Upper lobe of right lung (tissue), 1 donor: ENCODE measurements at places on chromosomes 7 and 10.

DNA sequence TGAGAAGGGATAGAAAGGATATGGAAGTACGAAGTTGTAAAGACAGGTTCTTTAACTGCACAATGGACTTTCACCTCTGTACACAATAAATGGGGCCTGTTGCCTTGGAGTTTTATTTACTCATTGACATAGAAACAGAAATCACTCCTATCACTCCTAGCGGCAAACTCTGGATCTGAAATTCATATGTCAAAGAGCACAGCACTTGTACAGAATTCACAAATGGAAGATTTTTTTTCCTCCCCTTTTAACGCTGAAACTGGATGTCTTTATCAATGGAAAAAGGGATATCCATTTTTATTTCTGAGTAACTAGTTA is 18.2 kb downstream of the NT5C3A start:
- no peaks in the 10 kb centered on the region for H3K36me3 ChIP-seq
- no peak overlapping the region for H3K4me3 ChIP-seq
- no peaks in the 10 kb centered on the region for H3K27me3 ChIP-seq

DNA sequence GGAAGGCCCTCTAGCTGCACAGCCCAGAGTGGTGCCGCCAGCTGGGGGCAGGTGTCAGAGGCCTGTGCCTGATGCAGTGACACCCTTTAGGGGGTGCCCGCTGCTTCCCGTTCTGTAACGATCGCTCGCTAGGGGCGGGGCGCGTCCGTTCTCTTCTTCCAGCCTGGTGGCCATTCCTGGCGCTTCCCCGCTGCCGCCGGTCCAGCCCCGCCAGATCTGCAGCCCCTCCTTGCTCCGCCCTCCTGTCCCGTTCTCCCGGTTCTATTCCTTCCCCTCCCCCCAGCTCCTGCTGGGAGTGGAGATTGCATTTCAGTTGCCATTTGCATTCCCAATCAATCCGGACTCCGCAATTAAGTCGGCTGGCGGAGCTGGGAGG is 39.2 kb downstream of the AGAP3 start:
- no peaks in the 10 kb centered on the region for H3K27me3 ChIP-seq
- peak overlapping the region; percentile 19 for H3K4me3 ChIP-seq
- no peaks in the 10 kb centered on the region for H3K4me1 ChIP-seq
- H3K27ac ChIP-seq = no peak overlapping the region
- peaks cover 80% of the 10 kb centered on the region for H3K36me3 ChIP-seq
- DNase-seq = no peak

- no peak for DNase-seq
- no peaks in the 10 kb centered on the region for H3K4me1 ChIP-seq
- H3K27ac ChIP-seq = no peak overlapping the region
- no peaks in the 10 kb centered on the region for H3K27me3 ChIP-seq
- no peaks in the 10 kb centered on the region for H3K36me3 ChIP-seq
These were observed 86.7 kb downstream of the VWDE start for GRCh38 chr7:12316925-12317324.

DNA sequence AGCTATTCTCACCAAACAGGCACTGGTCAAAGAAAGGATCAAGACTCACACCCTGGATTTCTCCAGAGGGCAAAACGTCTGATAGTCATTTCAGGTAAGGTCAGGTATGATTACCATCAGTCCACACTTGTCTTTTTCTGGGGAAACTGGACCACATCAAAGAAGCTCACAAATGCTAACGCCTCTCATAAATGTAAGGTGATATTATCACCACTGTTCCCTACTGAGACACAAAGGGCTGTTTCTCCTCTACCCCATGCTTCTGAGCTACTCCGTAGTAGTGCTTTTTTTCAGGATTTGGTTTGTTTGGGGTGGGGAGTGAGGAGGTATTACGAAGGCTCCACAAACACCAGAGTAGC is 51.6 kb downstream of the CREB3L2 start:
- no peaks in the 10 kb centered on the region for H3K27me3 ChIP-seq
- no peak for DNase-seq
- H3K4me3 ChIP-seq = no peak overlapping the region
- no peak overlapping the region for H3K27ac ChIP-seq
- peaks cover 25% of the 10 kb centered on the region for H3K4me1 ChIP-seq

DNA sequence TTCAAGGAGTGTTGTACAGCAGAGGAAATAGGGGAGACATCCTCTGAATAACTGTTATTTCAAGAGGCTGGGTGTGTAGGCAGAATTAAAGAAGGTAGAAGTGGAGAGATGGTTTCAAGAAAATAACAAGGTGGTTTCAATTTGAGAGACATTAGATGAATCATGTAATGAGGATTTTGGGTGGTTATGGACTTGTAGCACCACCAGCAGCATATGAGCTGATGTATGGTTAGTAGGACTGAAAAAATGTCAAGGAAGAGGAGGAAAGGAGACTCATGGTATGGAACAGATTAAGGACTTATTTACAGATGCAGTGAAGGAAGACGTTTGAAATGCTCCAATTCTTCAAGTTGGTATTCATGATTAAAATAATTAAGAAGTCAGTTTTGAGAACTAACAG is 166.2 kb downstream of the EXOC4 start:
- no peak overlapping the region for H3K27ac ChIP-seq
- no peaks in the 10 kb centered on the region for H3K36me3 ChIP-seq
- H3K4me1 ChIP-seq = no peaks in the 10 kb centered on the region
- no peak overlapping the region for H3K4me3 ChIP-seq
- no peaks in the 10 kb centered on the region for H3K27me3 ChIP-seq
- DNase-seq = no peak

- no peak overlapping the region for H3K4me3 ChIP-seq
- H3K27me3 ChIP-seq = no peaks in the 10 kb centered on the region
- H3K4me1 ChIP-seq = peaks cover 28% of the 10 kb centered on the region
- no peak for DNase-seq
- no peaks in the 10 kb centered on the region for H3K36me3 ChIP-seq
These were observed 79.0 kb upstream of the HABP2 start for GRCh38 chr10:113473851-113474250.

- no peak overlapping the region for H3K4me3 ChIP-seq
- no peaks in the 10 kb centered on the region for H3K36me3 ChIP-seq
These were observed 7.5 kb upstream of the MAT1A start for GRCh38 chr10:80296942-80297341.

DNA sequence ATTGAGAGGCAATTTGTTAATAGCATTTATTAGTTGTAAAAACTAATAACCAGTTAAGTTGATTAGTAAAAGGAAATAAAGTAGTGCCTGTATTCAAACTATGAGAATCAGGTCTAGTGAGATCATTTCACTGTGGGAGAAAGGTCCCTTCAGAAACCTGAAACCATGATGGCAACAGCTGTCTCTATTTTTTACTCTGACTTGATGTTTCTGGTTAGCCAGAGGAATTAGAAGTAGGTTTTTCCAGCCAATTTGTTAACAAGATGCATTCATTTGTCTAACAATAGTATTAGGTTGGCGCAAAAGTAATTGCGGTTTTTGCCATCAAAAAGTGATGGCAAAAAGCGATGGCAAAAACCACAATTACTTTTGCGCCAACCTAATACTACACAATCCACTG is 272.2 kb upstream of the YAE1 start:
- H3K36me3 ChIP-seq = no peaks in the 10 kb centered on the region
- no peak overlapping the region for H3K4me3 ChIP-seq
- no peak overlapping the region for H3K27ac ChIP-seq
- H3K4me1 ChIP-seq = no peaks in the 10 kb centered on the region
- DNase-seq = no peak

DNA sequence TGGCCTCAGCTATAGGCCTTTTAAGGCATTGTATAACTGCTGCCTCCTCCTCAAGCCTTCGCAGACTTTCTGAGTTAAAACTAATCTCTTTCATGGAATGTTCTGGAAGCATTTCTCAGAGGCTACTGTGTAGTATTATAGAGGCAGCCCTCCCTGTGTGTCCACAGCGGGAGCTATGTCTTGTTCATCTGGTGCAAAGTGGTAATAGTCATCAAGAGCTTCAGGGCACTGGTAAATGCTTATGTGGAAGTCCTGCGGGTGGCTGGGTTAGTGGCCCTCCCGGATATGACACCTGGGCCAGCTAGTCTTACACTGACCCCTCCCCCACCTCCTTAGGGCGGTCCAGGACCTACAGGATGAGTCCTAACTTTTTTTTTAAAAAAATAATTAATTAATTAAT is 2.2 kb upstream of the ABHD11 start:
- DNase-seq = no peak
- H3K4me1 ChIP-seq = peaks cover 5% of the 10 kb centered on the region
- H3K36me3 ChIP-seq = peaks cover 10% of the 10 kb centered on the region
- H3K27ac ChIP-seq = peak overlapping the region; percentile 30
- no peaks in the 10 kb centered on the region for H3K27me3 ChIP-seq

GRCh38 chr10:95601116-95601719 is 40.0 kb upstream of the SORBS1 start:
- H3K36me3 ChIP-seq = peaks cover 3% of the 10 kb centered on the region
- peak; percentile 69 for DNase-seq
- peaks cover 3% of the 10 kb centered on the region for H3K4me1 ChIP-seq
- no peak overlapping the region for H3K27ac ChIP-seq

DNA sequence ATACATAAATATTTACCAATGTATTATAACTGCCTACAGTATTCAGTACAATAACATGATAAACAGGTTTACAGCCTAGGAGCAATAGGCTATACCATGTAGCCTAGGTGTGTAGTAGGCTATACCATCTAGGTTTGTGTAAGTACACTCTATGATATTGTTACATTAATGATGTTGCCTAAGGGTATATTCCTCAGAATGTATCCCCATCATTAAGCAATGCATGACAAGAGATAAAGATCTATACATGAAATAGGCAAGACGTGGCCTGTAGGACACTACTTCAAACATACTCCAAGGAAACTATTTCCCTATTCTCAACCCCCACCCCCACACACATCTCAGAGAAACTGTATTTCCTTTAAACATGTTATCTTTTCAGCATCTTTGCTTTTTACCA is 15.3 kb upstream of the ADAM22 start:
- no peak overlapping the region for H3K27ac ChIP-seq
- no peak overlapping the region for H3K4me3 ChIP-seq
- no peaks in the 10 kb centered on the region for H3K27me3 ChIP-seq
- H3K36me3 ChIP-seq = no peaks in the 10 kb centered on the region
- no peaks in the 10 kb centered on the region for H3K4me1 ChIP-seq

GRCh38 chr10:97538411-97538810 is 34.2 kb upstream of the ANKRD2 start:
- no peaks in the 10 kb centered on the region for H3K27me3 ChIP-seq
- no peak overlapping the region for H3K27ac ChIP-seq
- no peaks in the 10 kb centered on the region for H3K36me3 ChIP-seq
- DNase-seq = no peak
- no peak overlapping the region for H3K4me3 ChIP-seq

GRCh38 chr10:32139223-32140073 is 83.2 kb upstream of the KIF5B start:
- H3K27ac ChIP-seq = peak overlapping the region; percentile 74
- no peak overlapping the region for H3K4me3 ChIP-seq
- peak; percentile 89 for DNase-seq
- no peaks in the 10 kb centered on the region for H3K36me3 ChIP-seq
- H3K27me3 ChIP-seq = no peaks in the 10 kb centered on the region

- H3K36me3 ChIP-seq = peaks cover 23% of the 10 kb centered on the region
- H3K4me1 ChIP-seq = peaks cover 32% of the 10 kb centered on the region
- H3K27me3 ChIP-seq = no peaks in the 10 kb centered on the region
- peak overlapping the region; percentile 71 for H3K27ac ChIP-seq
- no peak for DNase-seq
These were observed 35.9 kb upstream of the AP5Z1 start for GRCh38 chr7:4739528-4739992.

DNA sequence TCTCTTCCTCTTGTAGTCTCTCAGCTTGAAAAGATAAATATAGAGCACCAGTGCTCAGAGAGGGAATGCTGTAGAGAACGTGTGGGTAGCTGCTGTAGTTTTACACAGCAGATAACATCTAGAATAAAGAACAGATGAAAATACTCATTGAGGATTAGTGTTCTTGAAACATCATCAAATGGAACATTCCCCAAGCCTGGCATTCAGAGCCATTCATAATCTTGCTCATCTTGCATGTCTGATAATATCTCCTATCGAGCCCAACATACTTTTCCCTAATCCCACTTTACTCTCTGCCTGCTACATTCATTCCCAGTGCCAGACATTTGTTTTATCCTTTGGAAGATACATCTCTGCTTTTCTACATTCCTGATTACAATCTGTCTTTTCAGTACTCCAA is 35.2 kb downstream of the MCU start:
- no peaks in the 10 kb centered on the region for H3K36me3 ChIP-seq
- no peak overlapping the region for H3K4me3 ChIP-seq
- no peaks in the 10 kb centered on the region for H3K27me3 ChIP-seq
- H3K27ac ChIP-seq = no peak overlapping the region

DNA sequence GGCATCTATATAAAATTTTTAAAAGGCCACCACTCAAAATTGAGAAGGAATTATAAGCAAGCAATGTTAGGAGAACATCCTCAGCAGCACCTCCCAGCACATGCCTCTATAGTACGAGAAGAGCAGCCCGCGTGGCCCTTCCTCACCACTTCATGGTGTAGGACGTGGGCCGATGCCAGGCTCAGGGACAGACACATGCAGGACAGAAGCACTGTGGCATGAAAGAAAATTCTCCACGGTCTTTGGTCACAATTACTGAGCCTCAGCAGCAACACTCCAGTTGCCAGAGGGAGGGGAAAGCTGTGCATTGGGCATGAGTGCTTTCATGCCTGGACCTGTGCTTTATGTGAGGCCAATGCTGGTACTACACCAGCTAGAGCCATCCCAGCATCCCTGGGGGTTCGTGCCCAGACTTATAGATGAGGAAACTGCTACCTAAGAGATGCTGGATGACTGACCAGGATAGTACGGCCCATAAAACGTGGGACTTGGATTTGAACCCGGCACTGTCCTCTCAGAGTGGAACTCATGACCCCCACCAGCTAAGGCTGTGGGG is 164.7 kb downstream of the ADAM12 start:
- no peak for DNase-seq
- H3K4me3 ChIP-seq = no peak overlapping the region
- H3K27ac ChIP-seq = no peak overlapping the region
- H3K4me1 ChIP-seq = no peaks in the 10 kb centered on the region
- H3K27me3 ChIP-seq = no peaks in the 10 kb centered on the region

DNA sequence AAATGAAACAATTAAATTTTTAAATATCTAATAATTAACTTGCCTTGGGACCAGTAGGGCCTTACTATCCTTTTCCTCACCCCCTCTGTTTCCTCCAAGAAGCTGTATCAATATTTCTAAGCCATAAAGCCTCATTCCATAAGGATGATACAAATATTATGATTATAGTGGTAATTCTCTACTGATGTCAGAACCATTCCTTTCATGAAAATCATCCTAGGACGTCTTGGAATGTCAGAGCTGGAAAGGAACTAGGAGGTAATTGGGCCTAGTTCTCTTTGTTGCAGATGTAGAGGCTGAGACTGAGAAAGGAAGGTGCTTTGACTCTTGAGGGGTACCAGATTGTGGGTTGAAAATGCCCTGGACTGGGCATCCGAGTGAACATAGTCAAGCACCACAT is 766.7 kb upstream of the GHITM start:
- no peak overlapping the region for H3K4me3 ChIP-seq
- DNase-seq = no peak
- H3K27ac ChIP-seq = no peak overlapping the region
- no peaks in the 10 kb centered on the region for H3K27me3 ChIP-seq
- no peaks in the 10 kb centered on the region for H3K4me1 ChIP-seq
- H3K36me3 ChIP-seq = no peaks in the 10 kb centered on the region

DNA sequence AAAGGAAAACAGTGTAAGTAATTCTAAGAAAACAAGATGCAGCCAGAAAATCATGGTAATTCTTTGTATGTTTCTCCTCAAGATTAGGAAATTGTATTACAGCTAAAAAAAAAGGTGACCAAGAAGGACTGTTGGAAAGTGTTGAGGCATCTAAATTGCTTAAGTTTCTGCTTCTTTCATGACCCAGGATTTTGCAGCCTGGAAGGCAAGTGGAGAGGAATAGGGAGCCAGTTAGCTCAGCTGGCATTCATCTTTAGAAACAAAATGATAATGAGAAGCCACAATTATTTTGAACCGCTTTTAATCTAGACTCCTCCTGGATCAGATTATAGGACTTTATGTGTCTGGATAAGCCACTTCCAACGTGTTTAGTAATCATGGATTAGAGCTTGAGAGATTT is 56.8 kb upstream of the TMEM229A start:
- H3K27me3 ChIP-seq = no peaks in the 10 kb centered on the region
- H3K27ac ChIP-seq = no peak overlapping the region
- H3K4me3 ChIP-seq = no peak overlapping the region
- no peaks in the 10 kb centered on the region for H3K36me3 ChIP-seq
